Renal pelvis (tissue), 12 donors: ENCODE measurements at places on chromosomes 11 and 22. TPM values are rescaled to one million over a fixed set of nuclear protein-coding genes. Genes with fewer than 3 reads are reported as not detected.

The GTSE1 gene
- 18.6 TPM for polyA plus RNA-seq

The HPX gene
- polyA plus RNA-seq: 3.1 TPM

The PATE2 gene
- not detected for polyA plus RNA-seq

The HBG1 gene
- 588 TPM for polyA plus RNA-seq

The GRM5 gene
- 0.23 TPM for polyA plus RNA-seq

The SCGB2A2 gene
- not detected for polyA plus RNA-seq
